GM13976 (cell line): ENCODE measurements at places on chromosomes 5 and 9.

GRCh38 chr5:145887976-145888574 is 15.3 kb upstream of the GRXCR2 start:
- peak; percentile 17 for DNase-seq

GRCh38 chr9:28688172-28688571 is 1114.9 kb upstream of the C9orf72 start:
- no peak for DNase-seq

- no peak for DNase-seq
Observed at GRCh38 chr5:162128117-162128516, 60.5 kb downstream of the GABRG2 start.

DNA sequence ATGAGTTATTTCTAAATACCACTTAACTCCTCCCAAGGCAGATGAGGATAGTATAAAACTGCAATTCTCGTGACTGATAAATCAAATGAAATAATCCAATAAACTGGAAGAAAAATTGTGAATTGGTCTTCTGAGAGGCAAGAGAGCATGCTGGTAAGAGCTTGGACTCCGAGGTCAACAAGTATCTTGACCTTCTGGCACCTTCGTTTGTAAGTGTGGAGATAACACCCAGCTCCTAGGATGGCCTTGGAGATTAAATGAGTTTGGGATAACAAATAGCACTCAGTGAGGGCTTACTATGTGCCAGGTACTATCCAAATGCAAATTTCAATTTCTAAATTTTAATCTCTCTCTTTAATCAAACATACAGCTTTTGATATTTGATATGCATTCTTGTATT is 866.3 kb upstream of the WWC1 start:
- DNase-seq = no peak

- DNase-seq = peak; percentile 49
Observed at GRCh38 chr5:148443998-148444397, 60.2 kb downstream of the FBXO38 start.

GRCh38 chr9:114525513-114525912 is 20.2 kb upstream of the WHRN start:
- no peak for DNase-seq

- DNase-seq = no peak
Observed at GRCh38 chr9:111715471-111715870, 54.1 kb downstream of the GNG10 start.

DNA sequence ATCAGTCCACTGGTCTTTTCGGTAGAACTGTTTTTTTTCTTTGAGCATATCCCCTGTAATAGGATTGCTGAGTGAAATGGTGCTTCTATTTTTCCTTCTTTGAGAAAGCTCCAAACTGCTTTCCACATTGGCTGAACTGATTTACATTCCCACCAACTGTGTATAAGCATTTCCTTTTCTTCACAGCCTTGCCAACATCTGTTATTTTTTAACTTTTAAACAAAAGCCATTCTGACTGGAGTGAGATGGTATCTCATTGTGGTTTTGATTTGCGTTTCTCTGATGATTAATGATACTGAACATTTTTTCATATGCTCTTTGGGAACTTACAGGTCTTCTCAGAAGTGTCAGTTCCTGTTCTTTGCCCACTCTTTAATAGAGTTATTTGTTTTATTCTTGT is 764.7 kb downstream of the MTRR start:
- DNase-seq = no peak

DNA sequence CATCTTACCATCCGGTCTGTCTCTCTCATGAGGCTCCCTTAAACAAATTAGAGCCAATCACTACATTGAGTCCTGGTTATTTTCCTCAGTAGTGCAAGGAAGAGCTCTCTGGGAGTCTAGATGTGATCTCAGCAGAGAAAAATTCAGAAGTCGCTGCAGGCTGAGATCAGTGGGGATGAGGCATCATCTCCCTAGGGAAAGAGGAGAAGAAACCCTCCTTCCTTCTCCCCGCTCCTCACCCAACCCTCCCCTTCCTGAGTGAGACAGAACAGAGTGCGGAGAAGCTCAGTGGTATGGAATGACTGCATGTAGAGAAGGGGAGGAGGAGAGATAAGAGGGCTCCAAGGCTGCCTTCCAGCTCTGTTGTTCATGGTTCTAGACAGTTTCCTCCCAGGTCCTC is 80.5 kb downstream of the PAPPA start:
- DNase-seq = no peak
